ENCODE measurements at places on chromosomes 3 and 15. TPM values are rescaled to one million over a fixed set of nuclear protein-coding genes. Genes with fewer than 3 reads are reported as not detected.

The CHRFAM7A gene
- total RNA-seq, result 0.13 TPM

The SKOR1 gene
- 0.13 TPM for total RNA-seq

The TMEM266 gene
- total RNA-seq, result 3.6 TPM

DNA sequence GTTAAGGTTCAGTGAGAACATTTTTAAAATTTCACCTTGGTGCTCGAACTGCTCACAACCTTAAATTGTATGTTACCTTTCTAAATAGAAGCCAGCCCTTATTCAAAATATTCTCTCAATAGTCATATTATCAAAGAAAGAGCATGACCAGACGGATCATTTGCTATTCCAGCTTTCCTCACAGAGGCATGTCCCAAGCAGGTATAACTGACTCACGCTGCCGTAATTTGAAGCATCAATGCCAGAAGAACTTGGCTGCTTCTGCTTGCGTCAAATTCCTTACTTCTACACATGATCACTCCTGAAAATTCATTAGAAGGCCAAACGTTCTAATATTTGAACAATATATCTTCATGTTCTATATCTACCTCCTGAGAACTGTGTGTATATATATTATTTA is 69.5 kb upstream of the VGLL4 start:
- H3K4me3 ChIP-seq, result no peak overlapping the region
- H3K27me3 ChIP-seq, result no peaks in the 10 kb centered on the region
- no peak for DNase-seq
- peaks cover 5% of the 10 kb centered on the region for H3K4me1 ChIP-seq

GRCh38 chr3:15926871-15927270 is 129.1 kb upstream of the ANKRD28 start:
- H3K27ac ChIP-seq, result no peak overlapping the region
- no peaks in the 10 kb centered on the region for H3K4me1 ChIP-seq
- no peaks in the 10 kb centered on the region for H3K27me3 ChIP-seq

DNA sequence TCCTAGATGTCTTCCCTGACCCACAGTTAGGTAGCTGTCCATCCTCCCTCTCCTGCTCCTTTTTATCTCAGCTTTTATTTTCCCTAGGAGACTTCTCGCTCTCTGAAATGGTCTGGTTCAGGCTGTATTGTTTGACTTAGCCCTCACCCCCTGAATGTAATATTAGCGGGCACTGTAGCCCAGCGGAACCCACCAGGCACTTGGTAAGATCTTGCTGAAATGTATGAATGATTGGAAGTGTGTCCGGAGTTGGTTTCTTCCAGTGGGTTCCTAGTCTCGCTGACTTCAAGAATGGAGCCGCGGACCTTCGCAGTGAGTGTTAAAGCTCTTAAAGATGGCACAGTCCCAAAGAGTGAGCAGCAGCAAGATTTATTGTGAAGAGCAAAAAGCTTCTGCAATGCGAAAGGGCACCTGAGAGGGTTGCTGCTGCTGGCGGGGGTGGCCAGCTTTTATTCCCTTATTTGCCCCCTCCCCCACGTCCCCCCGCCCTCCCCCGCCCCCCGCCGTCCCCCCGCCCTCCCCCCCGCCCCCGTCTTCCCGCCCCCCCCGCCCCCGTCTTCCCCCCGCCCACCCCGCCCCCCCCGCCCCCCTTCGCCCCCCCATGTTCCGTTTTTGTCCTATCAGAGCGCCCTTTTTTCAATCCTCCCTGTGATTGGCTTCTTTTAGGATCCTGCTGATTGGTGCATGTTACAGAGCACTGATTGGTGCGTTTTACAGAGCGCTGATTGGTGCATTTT is 694 bp upstream of the EEFSEC start:
- peaks cover 9% of the 10 kb centered on the region for H3K36me3 ChIP-seq
- peak overlapping the region; percentile 89 for H3K27ac ChIP-seq
- H3K27me3 ChIP-seq, result no peaks in the 10 kb centered on the region
- H3K4me1 ChIP-seq, result peaks cover 18% of the 10 kb centered on the region

GRCh38 chr3:37661615-37662306 is 199.9 kb upstream of the CTDSPL start:
- no peaks in the 10 kb centered on the region for H3K4me1 ChIP-seq
- no peak overlapping the region for H3K4me3 ChIP-seq
- no peaks in the 10 kb centered on the region for H3K36me3 ChIP-seq
- H3K27ac ChIP-seq, result no peak overlapping the region
- DNase-seq, result no peak

DNA sequence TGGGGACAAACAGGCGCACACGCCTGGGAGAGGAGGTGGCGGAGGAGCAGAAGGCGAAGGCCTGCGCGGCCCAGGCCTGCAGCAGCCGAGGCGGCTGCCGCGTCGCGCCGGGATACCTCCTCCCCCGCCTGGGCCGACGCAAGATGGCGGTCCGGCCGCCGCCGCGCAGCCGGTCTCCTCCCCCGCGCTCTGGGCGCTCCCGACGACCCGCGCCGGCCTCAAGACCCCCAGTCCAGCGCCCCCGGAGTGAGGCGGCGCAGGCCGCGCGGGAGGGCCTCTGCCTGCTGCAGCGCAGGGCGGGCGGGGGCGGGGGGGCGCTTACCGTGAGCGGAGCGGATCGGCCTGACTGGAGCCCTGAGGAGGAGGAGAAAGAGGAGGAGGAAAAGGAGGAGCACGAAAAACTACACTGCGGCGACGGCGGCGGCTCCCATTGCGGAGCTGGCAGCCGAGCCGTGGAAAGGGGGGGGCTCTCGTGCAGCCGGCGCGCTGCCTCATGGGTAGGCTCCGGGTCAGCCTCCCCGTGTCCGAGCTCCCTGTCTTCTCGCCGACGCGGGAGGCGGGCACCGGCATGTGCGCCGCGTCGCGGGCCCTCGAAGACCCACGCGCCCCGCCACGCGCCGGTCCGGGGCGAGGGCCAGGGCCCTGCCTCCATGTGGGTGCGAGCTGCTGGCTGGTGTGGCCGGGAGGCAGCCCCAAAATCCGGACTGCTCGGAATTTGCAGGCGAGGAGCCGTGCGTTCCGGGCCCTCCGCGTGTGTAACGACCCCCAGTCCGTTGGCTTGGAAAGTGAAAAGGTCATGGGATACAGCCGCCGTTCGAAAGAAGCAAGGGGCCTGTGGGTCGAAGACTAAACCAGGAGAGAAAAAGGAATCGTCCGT is at the start of gene ZNF280D:
Gene ZNF280D (minus strand): TSS at position 374 of the 877 bp plus-strand sequence. CDS start 26,400 bp downstream, outside the sequence.
- peaks cover 37% of the 10 kb centered on the region for H3K4me1 ChIP-seq
- DNase-seq, result peak; percentile 90
- no peaks in the 10 kb centered on the region for H3K27me3 ChIP-seq
- peak within 1 kb of the TSS; percentile 68 for H3K4me3 ChIP-seq
- no peaks in the 10 kb centered on the region for H3K36me3 ChIP-seq

DNA sequence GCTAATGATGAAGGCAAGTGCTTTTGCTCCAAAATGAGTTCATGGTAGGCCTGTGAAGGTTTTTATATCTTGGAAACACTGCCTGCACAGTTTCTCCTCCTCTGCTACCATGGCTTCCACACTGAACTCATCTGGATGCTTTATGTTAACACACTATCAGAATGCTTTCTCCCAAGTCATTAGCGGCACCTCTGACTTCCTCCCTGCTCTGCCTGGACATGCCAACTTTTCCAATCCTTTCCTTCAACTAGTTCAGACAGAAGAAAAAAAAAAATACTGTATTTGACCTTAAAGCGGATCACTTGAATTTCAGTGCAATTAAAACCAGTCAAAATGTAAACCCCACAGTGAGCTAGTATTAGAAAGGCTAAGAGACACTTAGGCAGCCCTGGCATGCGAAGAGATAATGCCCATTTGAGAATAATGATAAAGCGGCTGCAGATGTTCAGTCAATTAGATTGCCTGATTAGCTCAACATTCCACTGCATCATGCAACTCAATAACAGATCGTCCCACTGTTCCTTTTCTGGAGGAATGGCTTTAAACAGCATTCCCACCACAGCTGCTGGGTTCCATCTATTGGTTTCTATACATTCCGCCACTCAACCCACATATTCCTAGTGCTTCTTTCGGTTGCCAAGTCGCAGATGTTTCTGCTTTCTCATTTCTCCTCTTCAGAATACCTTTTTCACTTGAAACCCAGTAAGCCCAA is 51.7 kb downstream of the CNTN3 start:
- H3K27ac ChIP-seq, result no peak overlapping the region
- H3K36me3 ChIP-seq, result no peaks in the 10 kb centered on the region
- no peak for DNase-seq
- H3K4me3 ChIP-seq, result no peak overlapping the region
- no peaks in the 10 kb centered on the region for H3K27me3 ChIP-seq
- no peaks in the 10 kb centered on the region for H3K4me1 ChIP-seq

GRCh38 chr15:74445816-74446763 is 12.3 kb upstream of the SEMA7A start:
- H3K27ac ChIP-seq, result no peak overlapping the region
- H3K4me3 ChIP-seq, result no peak overlapping the region
- no peak for DNase-seq
- peaks cover 65% of the 10 kb centered on the region for H3K36me3 ChIP-seq
- H3K27me3 ChIP-seq, result no peaks in the 10 kb centered on the region

GRCh38 chr3:135853981-135854380 is 111.5 kb upstream of the PPP2R3A start:
- no peak for DNase-seq
- no peak overlapping the region for H3K4me3 ChIP-seq
- H3K27ac ChIP-seq, result no peak overlapping the region
- no peaks in the 10 kb centered on the region for H3K4me1 ChIP-seq

GRCh38 chr15:72785432-72785831 is 1.9 kb upstream of the ADPGK start:
- peak; percentile 39 for DNase-seq
- H3K4me1 ChIP-seq, result peaks cover 34% of the 10 kb centered on the region
- H3K27me3 ChIP-seq, result no peaks in the 10 kb centered on the region
- H3K36me3 ChIP-seq, result no peaks in the 10 kb centered on the region
- H3K27ac ChIP-seq, result peak overlapping the region; percentile 96
- no peak overlapping the region for H3K4me3 ChIP-seq

DNA sequence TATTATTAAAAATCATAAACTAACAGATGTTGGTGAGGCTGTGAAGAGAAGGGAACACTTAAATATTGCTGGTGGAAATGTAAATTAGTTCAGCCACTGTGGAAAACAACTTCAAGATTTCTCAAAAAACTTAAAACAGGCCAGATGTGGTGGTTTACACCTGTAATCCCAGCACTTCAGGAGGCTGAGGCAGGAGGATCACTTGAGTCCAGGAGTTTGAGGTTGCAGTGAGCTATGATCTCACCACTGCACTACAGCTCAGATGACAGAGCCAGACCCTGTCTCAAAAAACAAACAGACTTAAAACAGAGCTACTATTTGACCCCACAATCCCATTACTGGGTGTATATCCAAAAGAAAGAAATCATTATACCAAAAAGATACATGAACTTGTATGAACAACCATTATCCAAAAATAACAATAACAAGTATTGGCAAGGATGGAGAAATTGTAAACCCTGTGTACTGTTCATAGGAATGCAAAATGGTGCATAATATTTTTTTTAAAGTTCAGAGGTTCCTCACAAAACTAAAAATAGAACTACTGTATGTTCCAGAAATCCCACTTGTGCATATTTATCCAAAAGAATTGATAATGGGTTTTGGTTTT is 25.5 kb downstream of the ZNF148 start:
- H3K27me3 ChIP-seq, result no peaks in the 10 kb centered on the region
- H3K4me1 ChIP-seq, result peaks cover 16% of the 10 kb centered on the region
- no peak overlapping the region for H3K27ac ChIP-seq
- H3K36me3 ChIP-seq, result no peaks in the 10 kb centered on the region
